ENCODE measurements at places on chromosomes 5 and 9.

- no peak for DNase-seq
Observed at GRCh38 chr9:99144966-99145365, 40.1 kb downstream of the TGFBR1 start.

GRCh38 chr5:91632871-91633270, 249.8 kb upstream of the ARRDC3 start:
- DNase-seq, result no peak

DNA sequence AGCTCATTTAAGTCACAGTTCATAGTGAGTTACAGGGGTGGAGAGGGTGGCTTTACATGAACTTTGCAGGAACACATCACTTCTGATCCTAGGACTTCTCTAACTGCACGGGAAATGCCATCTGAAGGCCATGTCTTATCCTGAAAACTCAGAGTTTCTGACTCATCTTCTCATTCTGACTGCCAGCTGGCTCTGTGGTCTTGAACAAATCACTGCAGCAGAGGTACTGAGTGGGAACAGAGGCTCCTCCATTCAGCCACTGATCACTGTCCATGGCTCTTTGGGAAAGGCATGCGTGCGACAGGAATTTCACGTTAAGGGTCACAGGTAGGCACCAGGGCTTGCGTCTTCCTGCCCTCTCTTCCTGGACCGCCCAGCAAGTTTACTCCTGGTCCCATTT, 114.6 kb upstream of the LRRTM2 start:
- no peak for DNase-seq

DNA sequence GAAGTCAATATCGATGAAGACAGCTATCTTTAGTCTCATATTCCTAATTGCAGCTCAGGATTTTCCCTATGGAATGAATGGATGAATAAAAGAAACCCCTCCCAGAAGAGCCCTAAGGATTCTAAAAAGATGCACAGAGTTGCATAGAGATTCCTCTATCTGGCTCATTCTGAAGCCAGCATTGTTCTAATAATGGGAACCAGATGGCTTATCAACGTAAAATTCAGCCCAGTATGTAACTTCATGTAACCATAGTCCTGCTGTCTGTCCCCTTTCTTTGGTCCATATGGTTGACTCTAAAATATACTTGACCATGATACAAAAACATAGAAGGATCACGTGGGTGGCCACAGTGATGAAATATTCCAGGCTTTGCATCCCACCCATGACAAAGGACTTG, 508.6 kb downstream of the RASEF start:
- DNase-seq, result no peak

DNA sequence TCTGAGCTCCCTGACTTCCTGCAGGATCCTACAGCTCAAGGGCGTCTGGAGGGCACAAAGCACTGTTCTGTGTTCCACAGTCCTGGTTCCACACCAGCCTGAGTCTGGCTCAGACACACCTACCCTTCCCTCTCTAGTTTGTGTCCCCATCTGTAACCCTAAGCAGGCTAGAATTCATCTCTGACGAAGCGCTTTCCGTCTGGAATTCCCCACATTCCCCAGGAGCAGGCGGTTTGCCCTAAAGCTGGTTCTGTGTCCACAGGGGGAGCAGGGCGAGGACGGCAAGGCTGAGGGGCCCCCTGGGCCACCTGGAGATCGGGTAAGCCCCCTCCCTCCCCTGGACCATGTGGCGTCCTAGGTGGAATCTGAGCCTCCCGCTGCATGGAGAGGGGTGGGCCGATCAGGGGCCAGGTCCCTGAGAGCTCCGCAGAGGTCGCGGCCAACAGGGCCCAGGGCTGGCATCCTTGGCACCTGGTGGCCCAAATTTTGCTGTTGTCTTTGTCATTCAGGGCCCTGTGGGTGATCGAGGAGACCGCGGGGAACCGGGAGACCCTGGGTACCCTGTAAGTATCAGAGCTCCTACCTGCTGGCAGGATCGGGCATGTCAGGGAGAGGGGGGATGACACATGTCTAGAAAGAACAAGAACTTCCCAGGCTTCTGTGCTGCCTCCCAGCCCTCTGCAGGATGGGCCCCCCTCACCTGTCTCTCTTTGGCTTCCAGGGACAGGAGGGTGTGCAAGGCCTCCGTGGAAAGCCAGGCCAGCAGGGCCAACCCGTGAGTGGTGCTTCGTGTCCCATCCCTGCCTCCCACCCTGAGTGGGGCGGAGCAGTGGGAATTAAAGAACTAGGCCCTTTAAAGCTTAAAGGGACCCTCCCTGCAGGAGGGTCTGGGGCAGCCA, 34.5 kb upstream of the ORM1 start:
- DNase-seq, result no peak

DNA sequence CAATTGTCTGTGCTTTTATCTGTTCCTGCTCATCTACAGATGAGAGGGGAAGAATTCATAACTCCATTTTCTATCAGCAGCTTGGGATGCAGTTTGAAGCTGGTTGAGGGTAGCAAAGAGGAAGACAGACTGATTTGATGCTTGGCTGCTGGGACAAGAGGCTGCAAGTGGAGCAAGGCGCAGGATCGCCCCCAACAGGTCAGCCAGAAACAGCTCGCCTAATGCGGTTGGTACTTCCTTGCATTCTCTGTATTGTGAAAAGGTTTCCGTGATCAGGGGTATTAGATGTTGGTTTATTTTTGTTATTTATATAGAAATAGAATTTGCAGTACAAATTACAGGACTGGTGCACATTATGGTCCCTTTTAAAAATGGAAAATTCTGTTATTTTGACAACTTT, 40.6 kb downstream of the ZNF883 start:
- DNase-seq, result no peak

Measured in stimulated activated CD8-positive, alpha-beta memory T cell treated with anti-CD3 and anti-CD28 coated beads, Interleukin-7, amount 100 ng/mL, for 1 hour (primary cell).